ENCODE measurements at places on chromosomes 11 and 22. TPM values are rescaled to one million over a fixed set of nuclear protein-coding genes. Genes with fewer than 3 reads are reported as not detected.

- no peak overlapping the region for H3K27ac ChIP-seq
- H3K27me3 ChIP-seq = peaks cover 9% of the 10 kb centered on the region
- no peaks in the 10 kb centered on the region for H3K36me3 ChIP-seq
Measured at GRCh38 chr11:2156416-2157182, 4.4 kb downstream of the INS start.

DNA sequence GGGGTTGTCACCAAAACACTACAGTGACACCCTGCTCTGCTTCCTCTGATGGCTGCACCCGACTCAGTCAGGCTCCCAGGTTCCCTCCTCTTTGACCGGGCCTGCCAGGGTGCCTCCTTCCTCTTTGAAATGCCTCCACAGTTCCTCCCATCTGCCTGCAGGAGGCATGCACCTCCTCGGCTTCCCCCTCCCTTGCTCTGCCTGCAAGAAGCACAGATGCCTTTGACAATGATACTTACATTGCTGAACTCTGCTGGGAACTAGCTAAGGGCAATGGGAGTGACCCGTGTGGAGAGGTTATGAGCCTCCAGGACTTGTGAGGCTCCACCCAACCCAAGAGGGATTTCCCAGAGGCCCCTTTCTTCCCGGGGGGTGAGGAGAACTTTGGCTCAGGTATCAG, 674.1 kb downstream of the OPCML start:
- H3K27me3 ChIP-seq = no peaks in the 10 kb centered on the region
- no peak overlapping the region for H3K27ac ChIP-seq
- H3K4me3 ChIP-seq = no peak overlapping the region
- H3K36me3 ChIP-seq = no peaks in the 10 kb centered on the region

GRCh38 chr22:49413146-49413545, 414.5 kb downstream of the BRD1 start:
- no peak overlapping the region for H3K4me3 ChIP-seq
- H3K27me3 ChIP-seq = peaks cover 6% of the 10 kb centered on the region
- H3K27ac ChIP-seq = no peak overlapping the region
- no peaks in the 10 kb centered on the region for H3K4me1 ChIP-seq
- DNase-seq = no peak

DNA sequence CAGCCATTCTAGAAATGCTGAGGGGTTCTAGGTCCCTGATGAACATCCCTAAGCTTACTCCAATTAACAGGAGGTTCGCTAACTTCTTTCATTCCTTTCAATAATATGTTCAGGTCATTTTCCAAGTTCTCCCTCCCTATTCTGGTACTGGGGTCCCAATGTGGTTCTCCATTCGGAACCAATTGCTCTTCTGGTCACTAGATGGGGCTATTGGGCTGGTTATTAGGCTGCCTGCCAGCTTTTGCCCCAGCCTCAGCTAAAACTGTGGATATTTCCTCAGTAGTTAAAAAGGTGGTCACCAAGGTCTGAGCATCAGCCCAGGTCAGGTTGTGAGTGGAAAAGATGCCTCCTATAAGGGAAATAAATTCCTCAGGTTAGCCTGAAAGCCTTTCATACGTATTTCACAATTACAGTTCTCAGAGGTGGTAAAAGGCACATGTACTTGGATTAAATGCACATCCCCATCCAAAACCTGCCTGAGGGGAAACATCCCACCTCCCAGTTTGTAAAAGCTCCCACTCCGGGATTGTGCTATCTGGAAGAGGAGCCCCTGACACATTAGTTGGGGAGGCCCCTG, 161.1 kb upstream of the CCDC179 start:
- no peak overlapping the region for H3K4me3 ChIP-seq
- no peak overlapping the region for H3K27ac ChIP-seq
- H3K4me1 ChIP-seq = no peaks in the 10 kb centered on the region
- H3K27me3 ChIP-seq = no peaks in the 10 kb centered on the region
- no peak for DNase-seq

- H3K27me3 ChIP-seq = no peaks in the 10 kb centered on the region
- no peak overlapping the region for H3K4me3 ChIP-seq
- H3K4me1 ChIP-seq = no peaks in the 10 kb centered on the region
- DNase-seq = no peak
- H3K27ac ChIP-seq = no peak overlapping the region
Measured at GRCh38 chr11:71574418-71574817, 8.3 kb downstream of the KRTAP5-11 start.

DNA sequence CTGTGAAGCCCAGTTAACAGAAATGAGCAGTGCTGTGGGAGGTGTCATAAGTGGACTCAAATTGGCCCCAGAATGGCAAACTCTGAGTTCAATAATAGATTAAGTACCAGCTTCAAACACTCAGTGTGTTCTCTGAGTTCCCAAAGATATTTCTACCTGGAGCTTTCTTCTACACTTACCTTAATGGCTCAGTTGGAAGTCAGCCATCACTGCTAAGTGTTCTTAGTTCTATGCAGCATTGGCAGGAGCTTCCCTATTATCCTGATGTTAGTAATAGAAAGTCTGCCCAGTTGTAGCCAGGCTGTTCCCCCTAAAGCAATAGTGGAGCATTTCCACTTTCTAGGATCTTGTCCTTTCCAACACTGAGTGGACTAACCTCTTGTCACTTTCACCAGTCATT, 9.7 kb upstream of the PIK3IP1 start:
- no peak overlapping the region for H3K4me3 ChIP-seq
- no peaks in the 10 kb centered on the region for H3K27me3 ChIP-seq
- no peak for DNase-seq
- no peaks in the 10 kb centered on the region for H3K36me3 ChIP-seq

- no peaks in the 10 kb centered on the region for H3K27me3 ChIP-seq
- H3K4me3 ChIP-seq = no peak overlapping the region
- H3K27ac ChIP-seq = no peak overlapping the region
- H3K36me3 ChIP-seq = peaks cover 16% of the 10 kb centered on the region
Measured at GRCh38 chr22:19973551-19974267, 32.1 kb upstream of the TXNRD2 start.

DNA sequence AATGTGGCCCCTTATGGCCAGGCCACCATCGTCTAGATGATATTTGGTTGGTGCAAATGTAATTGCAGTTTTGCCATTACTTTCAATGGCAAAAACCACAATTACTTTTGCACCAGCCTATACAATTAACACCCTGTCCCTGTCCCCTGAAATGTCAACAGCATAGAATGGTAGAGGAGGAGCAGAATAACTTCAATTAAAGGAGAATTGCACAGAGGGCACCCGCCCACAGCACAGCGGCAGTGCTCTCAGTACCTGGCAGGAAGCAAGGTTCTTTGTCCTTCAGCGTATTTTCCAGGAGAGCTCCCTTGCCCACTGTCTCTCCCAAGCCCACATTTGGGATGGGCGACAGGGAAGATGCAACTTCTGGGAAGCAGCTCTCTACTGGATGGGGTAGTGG, 115.3 kb downstream of the TRIM29 start:
- H3K36me3 ChIP-seq = no peaks in the 10 kb centered on the region
- no peak for DNase-seq
- no peaks in the 10 kb centered on the region for H3K27me3 ChIP-seq

- peaks cover 28% of the 10 kb centered on the region for H3K4me1 ChIP-seq
- no peaks in the 10 kb centered on the region for H3K27me3 ChIP-seq
- H3K27ac ChIP-seq = no peak overlapping the region
- no peak for DNase-seq
Measured at GRCh38 chr22:41848468-41848867, 15.6 kb downstream of the SREBF2 start.

DNA sequence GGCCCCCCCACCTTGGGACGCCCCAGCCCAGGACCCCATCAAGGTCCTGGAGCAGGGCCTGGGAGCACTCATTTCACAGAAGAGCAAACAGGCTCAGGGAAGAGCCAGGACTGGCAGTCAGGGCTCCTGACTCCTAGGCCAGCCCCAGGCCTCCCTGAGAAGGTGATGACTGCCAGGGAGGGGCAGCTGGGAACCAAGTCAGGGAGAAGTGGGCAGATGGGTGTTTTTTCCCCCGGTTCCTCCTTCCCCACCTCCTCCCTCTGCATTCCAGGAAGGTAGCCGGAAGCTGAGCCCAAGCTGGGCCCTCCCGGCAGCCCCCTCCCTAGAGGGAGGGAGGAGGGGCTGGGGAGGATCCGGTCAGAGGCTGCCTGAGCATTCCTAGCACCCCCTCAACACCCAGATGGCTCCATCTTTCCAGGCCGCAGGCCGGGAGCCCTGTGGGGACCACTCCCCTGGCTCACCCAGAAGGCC, 19.6 kb downstream of the MYRF start:
- H3K27me3 ChIP-seq = peaks cover 4% of the 10 kb centered on the region
- no peaks in the 10 kb centered on the region for H3K36me3 ChIP-seq
- H3K27ac ChIP-seq = no peak overlapping the region
- peaks cover 3% of the 10 kb centered on the region for H3K4me1 ChIP-seq
- no peak overlapping the region for H3K4me3 ChIP-seq

- no peak overlapping the region for H3K27ac ChIP-seq
- no peak for DNase-seq
- H3K36me3 ChIP-seq = no peaks in the 10 kb centered on the region
- H3K27me3 ChIP-seq = no peaks in the 10 kb centered on the region
- H3K4me1 ChIP-seq = no peaks in the 10 kb centered on the region
Measured at GRCh38 chr11:5522308-5522707, 5.8 kb upstream of the UBQLNL start.

GRCh38 chr11:75898871-75899270, 83.9 kb downstream of the UVRAG start:
- peaks cover 2% of the 10 kb centered on the region for H3K36me3 ChIP-seq
- no peaks in the 10 kb centered on the region for H3K27me3 ChIP-seq
- H3K4me1 ChIP-seq = no peaks in the 10 kb centered on the region
- H3K27ac ChIP-seq = no peak overlapping the region
- no peak overlapping the region for H3K4me3 ChIP-seq
- DNase-seq = no peak

DNA sequence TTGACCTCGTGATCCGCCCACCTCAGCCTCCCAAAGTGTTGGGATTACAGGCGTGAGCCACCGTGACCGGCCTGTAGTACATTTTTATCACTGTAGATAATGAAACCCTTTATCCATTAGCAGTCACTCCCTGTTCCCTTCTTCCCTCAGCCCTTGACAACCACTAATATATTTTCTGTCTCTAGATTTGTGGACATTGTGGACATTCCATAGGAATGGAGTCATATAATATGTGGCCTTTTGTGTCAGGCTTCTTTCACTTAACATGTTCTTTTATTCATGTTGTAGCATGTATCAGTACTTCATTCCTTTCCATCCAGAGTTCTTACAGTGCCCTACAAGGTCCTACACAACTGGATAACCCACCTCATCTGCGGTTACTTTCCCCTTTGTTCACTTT, 30.5 kb downstream of the RRM1 start:
- H3K27ac ChIP-seq = no peak overlapping the region
- H3K4me1 ChIP-seq = no peaks in the 10 kb centered on the region
- H3K27me3 ChIP-seq = no peaks in the 10 kb centered on the region
- peaks cover 29% of the 10 kb centered on the region for H3K36me3 ChIP-seq
- DNase-seq = no peak

DNA sequence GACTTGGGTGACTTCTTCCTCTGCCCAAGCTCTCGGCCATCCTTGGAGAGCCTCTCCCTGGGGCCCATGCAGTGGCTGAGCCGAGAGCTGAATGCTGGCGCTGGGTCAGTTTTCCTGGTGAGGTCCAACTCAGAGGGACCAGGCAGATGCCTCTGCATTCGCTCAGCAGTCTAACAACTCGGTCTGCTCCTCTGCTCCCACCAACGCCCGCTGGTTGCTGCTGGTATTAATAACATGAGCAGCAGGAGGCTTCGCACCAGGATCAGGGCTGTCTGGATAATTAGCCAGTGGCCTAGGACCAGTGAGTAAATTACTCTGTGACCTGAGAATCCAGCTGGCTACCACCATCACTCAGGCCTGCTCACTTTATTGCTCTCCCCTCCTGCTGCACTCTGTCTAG, 77.7 kb upstream of the FAM181B start:
- H3K36me3 ChIP-seq = no peaks in the 10 kb centered on the region
- H3K4me1 ChIP-seq = no peaks in the 10 kb centered on the region
- no peak overlapping the region for H3K27ac ChIP-seq

DNA sequence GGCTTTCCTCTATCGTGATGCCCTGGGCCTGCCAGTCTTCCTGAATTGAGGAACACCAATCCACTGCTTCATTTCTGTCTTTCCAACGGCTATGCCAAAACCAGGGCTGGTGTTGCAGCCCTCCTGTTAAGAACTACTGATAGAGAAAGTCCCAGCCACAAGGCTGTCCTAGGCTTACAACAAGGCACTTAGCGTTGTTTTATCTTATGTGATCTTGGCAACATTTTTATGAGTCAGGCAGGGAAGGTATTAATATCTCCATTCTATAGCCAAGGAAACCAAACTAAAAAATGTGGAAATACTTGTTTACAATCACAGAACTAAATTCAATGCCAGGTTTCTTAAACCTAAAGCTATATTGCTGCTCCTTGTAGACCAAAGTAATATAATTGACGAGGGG, 89.9 kb upstream of the AMOTL1 start:
- no peak for DNase-seq
- H3K27ac ChIP-seq = no peak overlapping the region
- H3K27me3 ChIP-seq = no peaks in the 10 kb centered on the region

- H3K36me3 ChIP-seq = peaks cover 13% of the 10 kb centered on the region
- no peak overlapping the region for H3K27ac ChIP-seq
- DNase-seq = no peak
- no peaks in the 10 kb centered on the region for H3K4me1 ChIP-seq
- H3K27me3 ChIP-seq = no peaks in the 10 kb centered on the region
- no peak overlapping the region for H3K4me3 ChIP-seq
Measured at GRCh38 chr11:94185416-94186084, 56.9 kb downstream of the PANX1 start.

DNA sequence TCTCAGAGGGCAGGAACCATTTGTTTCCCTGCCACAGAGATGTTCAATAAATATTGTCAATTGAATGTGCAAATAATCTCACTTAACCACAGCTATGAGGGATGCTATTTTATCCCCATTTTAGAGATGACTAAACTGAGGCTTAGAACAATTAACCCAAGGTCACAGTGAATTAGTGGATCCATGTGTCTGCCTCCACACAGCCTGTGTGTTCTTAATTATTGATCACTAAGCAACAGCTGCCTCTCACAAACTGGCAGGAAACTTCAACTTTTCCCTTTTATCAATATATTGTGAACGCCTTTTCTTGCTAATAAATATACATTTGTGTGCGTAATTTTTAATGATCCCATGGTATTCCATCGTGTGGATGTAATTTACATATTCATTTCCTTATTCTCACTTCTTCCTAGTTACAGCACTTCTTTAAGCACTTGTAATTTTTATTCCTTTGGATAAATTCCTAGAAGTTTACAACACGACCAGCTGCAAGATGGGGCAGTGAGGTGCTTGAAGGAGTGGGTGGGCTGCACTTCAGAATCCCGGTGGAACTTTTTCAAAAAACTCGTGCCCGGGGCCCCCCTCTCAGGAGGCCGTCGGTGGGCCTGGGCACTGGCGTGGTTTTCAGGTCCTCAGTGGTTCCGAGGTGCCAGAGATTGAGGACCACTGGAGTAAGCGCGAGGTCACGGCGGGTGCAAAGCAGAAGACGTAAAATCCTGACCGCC, 915 bp upstream of the SREBF2 start:
- DNase-seq = peak; percentile 17
- peaks cover 23% of the 10 kb centered on the region for H3K4me1 ChIP-seq
- peaks cover 16% of the 10 kb centered on the region for H3K36me3 ChIP-seq
- no peaks in the 10 kb centered on the region for H3K27me3 ChIP-seq

GRCh38 chr11:121393855-121394254, 58.3 kb upstream of the SORL1 start:
- no peaks in the 10 kb centered on the region for H3K36me3 ChIP-seq
- H3K4me1 ChIP-seq = peaks cover 17% of the 10 kb centered on the region
- DNase-seq = no peak
- H3K27me3 ChIP-seq = no peaks in the 10 kb centered on the region

Gene RBMXL2
- 0.09 TPM for total RNA-seq

Gene KRTAP5-7
- not detected for total RNA-seq

Gene UPK2
- total RNA-seq = 0.05 TPM

Gene SOX6
- 3.0 TPM for total RNA-seq

Gene STK33
- total RNA-seq = 10.5 TPM

Gene APOL5
- total RNA-seq = 0.09 TPM

Gene RIMBP3C
- total RNA-seq = 1.3 TPM

Gene LAYN
- 11.5 TPM for total RNA-seq

Gene DERL3
- 2.9 TPM for total RNA-seq

Gene JAML
- total RNA-seq = 58.8 TPM

Gene OR52N4
- total RNA-seq = 0.09 TPM
